ENCODE measurements at places on chromosomes 13 and 19.

GRCh38 chr13:34747507-34747906 lies 194.6 kb upstream of the NBEA start:
- DNase-seq, result no peak

GRCh38 chr13:64417581-64417980 lies 2812.6 kb downstream of the PCDH9 start:
- no peak for DNase-seq

- DNase-seq, result no peak
Observed at GRCh38 chr13:51032831-51033230, 78.2 kb downstream of the C13orf42 start.

DNA sequence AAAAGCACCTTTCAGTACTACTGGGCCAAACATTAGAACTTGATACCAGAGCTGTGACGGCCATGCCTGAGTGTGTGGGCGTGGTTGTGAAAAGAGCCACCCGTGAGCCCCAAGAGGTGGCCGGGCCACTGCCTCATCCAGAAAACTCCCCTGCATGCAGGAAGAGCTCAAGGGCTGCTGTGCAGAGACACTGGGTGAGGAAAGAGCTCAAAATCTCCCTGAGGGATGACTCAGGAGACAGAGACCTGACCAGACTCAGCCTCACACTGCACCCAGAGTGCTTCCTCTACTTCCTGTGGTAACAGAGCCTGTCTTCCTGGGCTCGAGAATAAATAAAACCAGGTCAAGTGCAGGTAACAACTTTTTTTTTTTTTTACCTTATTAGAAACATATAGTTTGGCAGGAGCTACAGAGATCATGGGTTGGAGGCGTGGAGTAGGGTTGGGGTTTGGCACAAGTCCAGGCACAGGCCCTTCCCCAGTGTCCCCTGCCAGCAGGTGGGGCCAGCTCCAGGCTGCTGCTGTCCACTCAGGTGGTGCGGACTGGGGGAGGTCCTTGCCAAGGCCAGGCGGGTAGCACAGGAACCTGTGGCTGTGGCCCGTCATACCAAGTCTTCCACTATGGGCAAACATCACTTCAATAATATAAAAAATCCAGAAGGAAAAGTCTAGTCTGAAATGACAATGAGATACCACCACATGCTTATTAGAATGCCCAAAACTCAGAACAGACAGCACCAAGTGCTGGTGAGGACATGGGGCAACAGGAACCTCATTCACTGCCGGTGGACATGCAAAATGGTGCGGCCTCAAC lies 25.5 kb downstream of the ELL start:
- DNase-seq, result no peak

- no peak for DNase-seq
Observed at GRCh38 chr19:29259867-29260281, 46.9 kb upstream of the UQCRFS1 start.

DNA sequence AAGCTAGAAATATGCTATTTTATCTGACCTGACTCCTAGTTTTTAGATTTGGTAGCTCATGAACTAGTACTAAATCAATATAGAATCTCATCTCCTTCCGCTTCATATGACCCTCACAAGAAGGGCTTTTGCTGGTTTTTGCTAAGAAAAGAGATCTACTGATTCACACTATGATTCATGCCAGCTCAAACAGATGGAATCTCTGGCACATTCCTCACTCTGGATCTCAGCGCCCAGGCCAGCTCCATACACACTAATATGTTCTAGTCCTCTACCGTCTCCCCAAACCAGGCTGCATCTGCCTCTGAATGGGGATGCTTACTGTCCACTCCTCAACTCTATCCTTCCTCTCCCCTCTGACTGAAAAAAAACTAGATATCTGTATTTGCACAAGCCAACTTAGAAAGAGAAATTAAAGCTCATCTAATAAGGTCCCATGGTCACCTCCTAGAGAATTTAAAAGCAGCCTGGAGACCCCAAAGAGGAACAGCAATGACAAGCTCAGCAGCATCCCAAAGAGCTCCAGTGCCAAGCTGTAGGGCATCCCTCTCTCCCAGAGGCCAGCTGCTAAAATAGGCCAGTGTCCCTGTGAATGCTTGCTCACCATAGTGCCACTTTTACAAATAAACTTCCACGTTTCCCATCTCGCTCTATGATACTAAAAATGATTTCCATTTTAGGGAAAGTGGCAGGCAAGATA lies 74.9 kb downstream of the LHFPL6 start:
- peak; percentile 67 for DNase-seq

Data from Panc1 (cell line).